ENCODE measurements at places on chromosomes 5 and 9.

GRCh38 chr5:55679556-55679955, 32.6 kb downstream of the SLC38A9 start:
- DNase-seq, result no peak

DNA sequence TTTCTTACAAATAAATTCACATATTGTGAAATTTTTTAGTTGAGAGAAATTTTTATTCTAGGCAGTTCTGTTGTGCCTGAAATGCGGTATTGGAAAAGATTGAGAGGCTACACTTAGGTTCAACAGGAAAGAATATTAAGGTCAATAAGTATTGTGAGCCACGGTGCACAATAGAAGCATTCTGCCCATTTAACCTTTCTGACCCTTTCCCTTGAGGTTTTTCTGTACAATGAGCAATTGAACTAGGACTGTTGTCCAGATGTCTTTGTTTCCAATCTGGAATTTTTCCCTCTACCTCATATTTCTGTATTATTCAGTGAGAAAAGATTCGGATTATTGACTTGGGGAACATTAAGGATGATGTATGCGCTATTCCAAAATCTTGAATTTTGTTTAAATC, 205.2 kb downstream of the NR3C1 start:
- no peak for DNase-seq

GRCh38 chr5:177600508-177601018, 631 bp downstream of the B4GALT7 start:
- peak; percentile 30 for DNase-seq

- peak; percentile 90 for DNase-seq
Measured at GRCh38 chr9:4933177-4933576, 51.9 kb upstream of the JAK2 start.

DNA sequence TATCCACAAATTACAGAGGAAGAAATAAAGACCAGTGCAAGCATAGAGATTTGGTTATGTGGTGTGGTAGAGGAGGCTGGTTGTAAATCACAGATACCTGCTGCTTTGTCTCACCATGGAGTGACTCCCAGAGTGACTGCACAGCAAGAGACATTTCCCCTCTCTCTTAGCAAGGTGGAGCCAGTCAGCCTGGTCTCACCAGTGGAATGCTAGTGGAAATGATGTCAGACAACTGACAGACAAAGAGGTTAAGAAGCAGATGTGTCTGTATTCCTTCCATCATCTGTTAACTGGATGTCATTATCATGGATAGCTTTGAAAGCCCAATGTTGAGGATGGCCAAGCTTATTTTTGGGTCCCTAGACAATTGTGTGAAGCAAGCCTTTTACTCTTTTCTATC, 509.4 kb upstream of the SEMA6A start:
- DNase-seq, result no peak

GRCh38 chr5:168002116-168002515, 289.3 kb upstream of the WWC1 start:
- no peak for DNase-seq

DNA sequence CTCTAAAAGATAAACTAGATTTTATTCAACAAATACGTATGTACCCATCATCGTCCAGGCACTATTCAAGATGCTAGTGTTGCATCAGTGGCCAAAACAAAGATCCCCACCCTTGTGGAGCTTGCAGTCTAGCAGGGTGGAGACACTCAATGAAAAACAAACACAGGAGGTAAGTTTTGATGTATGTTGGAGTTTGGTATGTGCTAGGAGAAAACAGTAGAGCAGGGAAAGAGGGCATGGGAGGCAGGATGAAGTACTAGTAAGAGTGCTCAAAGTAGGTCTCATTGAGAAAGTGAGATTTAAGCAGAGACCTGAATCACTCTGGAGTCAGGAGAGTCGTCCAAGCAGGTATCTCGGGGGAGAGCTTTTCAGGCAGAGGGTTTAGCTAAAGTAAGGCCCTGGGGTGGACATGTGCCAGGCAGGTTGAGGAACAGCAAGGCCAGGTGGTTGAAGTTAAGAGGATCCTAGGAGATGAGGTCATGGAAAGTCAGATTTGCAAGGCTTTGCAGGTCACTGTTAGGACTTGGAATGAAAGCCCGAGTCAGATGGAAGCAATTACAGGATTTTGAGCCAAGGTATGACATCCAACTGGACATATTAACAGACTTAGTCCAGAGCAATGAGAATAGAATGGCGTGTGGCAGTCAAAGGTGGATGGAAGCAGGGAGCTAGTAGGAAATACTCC, 9.2 kb downstream of the SNX18 start:
- DNase-seq, result no peak

DNA sequence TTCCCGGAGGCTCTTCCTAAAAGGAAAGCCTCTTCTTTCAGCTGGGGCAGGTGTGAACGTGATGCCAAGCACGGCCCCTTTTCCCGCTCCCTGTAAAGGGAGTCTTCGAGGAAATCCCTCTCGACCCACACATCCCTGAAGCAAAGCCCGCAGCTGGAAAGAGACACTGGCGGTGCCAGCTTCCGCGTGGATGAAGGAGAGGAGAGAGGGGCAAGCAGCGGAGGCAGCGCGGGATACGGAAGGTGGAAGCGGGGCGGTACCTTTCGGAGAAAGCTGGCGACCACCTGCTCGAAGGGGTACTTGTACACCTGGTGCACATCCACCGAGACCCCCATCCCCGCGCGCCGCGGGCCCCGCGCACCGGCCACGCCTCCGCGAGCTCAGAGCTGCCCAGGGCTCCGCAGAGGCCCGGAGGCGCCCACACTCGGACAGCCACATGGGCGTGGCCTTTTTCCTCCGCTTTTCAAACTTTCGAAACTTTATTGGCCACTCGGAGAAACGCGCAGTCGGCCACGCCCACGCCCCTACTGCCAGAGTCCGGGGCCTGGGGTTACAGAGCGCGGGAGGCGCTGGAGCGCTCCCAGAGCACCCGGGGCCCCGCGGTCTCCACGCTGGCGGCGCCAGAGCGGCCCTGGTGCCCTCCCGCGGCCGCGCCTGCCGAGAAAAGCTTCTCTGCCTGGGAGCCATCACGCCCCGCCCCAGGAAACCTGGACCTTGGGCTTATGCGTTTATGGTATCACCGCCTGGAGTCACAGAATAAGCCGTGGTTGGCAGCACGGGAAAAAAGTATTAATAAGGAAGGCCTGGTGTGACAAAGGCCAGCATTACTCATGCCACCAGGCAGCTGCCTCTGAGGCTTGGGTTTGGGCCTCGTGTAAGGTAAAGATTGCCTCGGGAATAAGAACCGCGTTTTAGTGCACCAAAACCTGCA, at the start of gene PRELID2:
Gene PRELID2, minus strand, starts transcription at position 426 of the 931 bp plus-strand sequence. Its CDS starts 91 bp downstream, at position 335.
- DNase-seq, result peak; percentile 88

DNA sequence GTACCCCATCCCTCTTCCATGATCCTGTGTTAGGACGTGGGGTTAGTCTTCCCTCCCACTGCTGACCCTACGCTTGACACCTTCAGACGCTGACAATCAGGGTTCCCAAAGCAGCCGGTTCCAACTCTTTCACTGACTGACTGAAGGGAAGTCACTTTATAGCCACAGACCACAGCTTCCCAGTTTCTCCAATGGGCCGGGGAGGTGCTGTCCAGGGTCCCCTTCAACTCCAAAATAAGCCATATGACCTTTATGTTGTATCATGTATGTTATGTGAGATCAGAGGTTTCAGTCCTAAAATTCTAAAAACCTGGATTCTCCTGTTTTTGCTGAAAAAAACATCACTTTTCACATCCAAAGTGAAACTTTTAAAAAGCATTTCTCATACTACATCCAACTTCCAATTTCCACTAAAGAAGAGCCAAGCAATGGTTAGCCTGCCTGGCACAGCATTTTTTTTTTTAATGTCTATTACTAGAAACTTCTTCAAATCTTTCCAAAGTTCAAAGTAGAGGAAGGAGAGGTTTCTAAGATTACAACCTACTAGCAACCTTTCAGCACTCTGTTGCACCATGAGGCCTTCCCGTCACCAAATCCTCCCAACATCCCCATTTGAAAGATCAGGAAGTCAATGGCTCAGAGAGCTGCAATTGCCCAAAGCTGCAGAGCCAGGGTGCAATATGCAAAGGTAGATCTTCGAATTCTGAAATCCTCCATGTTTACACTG, 5.2 kb downstream of the EPB41L4B start:
- DNase-seq, result no peak

DNA sequence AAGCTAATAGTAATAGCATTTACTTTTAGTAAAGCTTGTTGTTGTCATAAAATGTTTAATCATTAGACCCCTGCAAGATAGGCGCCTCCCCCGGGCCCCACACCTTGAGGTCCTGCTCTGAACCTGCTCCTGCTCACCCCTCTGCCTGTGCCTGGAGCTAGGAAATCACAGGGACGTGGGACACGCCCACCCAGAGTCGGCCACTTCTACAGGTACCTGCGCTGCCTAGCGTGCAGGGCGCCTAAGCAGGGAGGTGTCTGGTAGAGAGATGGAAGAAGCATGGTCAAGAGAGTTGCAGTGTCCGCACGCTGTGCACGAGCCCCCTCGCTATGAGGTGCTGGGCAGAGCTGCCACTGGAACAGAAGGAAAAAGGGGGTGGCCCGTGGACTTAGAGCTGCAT, 52.6 kb downstream of the HINT1 start:
- DNase-seq, result no peak

GRCh38 chr5:132263548-132264261, 6.2 kb downstream of the PDLIM4 start:
- DNase-seq, result peak; percentile 69

GRCh38 chr9:129422032-129422842, 198.7 kb downstream of the C9orf50 start:
- DNase-seq, result no peak

GRCh38 chr5:71971862-71972261, 135.4 kb upstream of the MAP1B start:
- DNase-seq, result no peak

- DNase-seq, result no peak
Measured at GRCh38 chr5:157106630-157107461, 2.0 kb downstream of the HAVCR2 start.

DNA sequence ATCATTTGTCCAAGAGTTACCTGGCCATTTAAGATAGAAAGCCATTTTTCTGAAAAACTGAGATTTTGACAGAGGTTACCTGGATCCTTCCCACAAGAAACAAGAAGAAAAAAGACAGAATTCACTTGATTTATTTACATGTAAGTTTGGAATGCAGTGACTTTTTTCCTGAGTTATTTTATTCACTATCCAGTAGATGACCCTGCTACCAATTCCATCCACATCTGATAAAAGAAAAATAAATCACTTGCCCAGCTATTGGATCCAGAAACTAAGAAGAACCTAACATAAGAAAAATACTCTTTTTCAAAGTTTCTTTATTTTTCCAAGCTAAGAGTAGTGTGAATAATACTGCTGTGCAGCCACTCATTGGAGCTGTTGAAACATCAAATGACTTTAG, 275.2 kb downstream of the CETN3 start:
- peak; percentile 3 for DNase-seq

- no peak for DNase-seq
Measured at GRCh38 chr5:67123819-67124218, 72.8 kb downstream of the CD180 start.

- no peak for DNase-seq
Measured at GRCh38 chr5:22277006-22277405, 576.1 kb downstream of the CDH12 start.

DNA sequence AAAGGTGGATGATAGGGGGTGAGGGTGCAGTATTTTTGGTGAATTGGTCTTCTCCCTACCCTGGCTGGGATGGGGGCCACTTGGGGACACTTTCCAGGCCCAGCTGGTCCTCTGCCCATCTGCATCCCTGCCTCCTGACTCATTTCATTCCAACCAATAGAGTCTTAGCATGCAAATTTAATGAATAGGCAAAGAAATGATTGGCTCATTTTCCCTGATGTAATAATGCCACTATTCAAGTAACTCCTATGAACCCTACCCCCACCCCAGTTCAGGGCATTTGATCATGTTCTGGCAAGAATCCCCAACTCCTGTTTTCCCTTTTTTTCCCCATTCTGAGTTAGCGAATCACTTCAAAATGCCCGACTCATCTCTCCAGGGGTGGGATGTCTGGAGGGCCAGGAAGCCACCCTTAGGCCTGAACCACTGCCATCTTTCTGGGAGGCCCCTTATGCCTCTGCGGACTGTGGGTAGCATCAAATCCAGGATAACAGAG, 56.7 kb downstream of the PCDH1 start:
- DNase-seq, result peak; percentile 90

GRCh38 chr5:7755958-7756357, 95.0 kb downstream of the CFAP90 start:
- DNase-seq, result no peak

GRCh38 chr5:33720176-33720575, 171.6 kb downstream of the ADAMTS12 start:
- DNase-seq, result no peak

DNA sequence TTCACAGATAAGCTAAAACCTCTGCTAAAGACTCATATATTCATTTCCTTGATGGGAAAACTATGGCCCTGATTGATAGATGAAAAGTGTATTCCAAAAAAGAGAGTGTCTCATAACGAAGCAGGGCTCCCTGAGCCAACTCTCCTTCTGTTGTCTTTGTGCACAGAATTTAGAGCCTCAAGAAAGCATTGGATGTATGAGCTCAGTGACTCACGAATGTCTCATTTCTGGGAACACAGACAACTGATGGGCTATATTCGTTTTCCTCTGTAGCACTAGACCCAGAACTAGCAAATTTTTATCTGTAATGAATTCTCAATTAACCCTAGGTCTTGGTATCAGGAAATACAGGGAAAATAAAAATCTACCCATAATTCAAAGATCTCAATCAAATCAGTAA, 88.4 kb downstream of the LMNB1 start:
- peak; percentile 66 for DNase-seq

GRCh38 chr5:139458580-139459407, 3.7 kb downstream of the ECSCR start:
- peak; percentile 67 for DNase-seq

- DNase-seq, result no peak
Measured at GRCh38 chr9:113990975-113991471, 87.1 kb downstream of the AMBP start.

GRCh38 chr5:18000744-18001143, 366.5 kb downstream of the TAF11L14 start:
- DNase-seq, result no peak

DNA sequence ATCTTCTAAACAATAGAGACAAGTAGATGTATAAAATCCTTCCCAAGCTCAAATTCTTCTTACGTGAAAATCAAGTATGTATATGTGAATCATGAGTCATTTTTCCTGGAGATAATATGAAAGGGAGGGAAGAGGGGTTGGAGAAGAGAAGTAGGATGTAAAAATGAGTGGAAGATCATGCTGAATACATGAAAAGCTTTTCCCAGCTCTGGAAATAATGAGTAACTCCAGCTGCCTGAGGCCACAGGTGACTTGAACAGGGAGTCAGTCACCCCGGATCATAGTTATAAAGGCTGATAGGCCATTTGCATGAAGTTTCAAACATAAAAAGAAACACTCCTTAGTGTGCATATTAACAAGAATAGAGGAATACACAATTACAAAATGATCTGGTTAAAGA, 486.7 kb downstream of the EFNA5 start:
- DNase-seq, result peak; percentile 28

DNA sequence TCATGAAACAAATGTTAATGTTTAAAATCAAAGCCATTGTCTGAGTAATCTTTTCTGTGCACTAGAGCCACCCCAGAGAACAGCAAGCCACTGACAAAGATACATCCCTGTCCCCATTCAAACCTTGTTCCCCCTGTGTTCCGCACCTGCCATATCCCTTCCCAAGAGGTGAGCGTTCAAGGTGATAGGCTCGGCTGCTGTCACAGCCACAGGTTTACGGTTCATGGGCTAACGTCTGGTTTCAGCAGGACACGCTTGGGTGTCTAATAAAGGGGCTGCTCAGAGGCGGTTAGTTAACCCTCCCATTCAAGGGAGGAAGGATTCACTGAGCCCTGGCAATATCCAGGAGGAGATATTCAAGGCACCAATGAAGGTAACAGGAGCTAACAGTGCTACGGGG, 24.5 kb upstream of the LAMC3 start:
- DNase-seq, result no peak

- DNase-seq, result no peak
Measured at GRCh38 chr9:20921362-20921761, 110.1 kb downstream of the HACD4 start.

GRCh38 chr5:91910655-91911054, 527.5 kb upstream of the ARRDC3 start:
- no peak for DNase-seq

Data from fibroblast of pulmonary artery (primary cell).